ENCODE measurements at places on chromosomes 16 and 17.

DNA sequence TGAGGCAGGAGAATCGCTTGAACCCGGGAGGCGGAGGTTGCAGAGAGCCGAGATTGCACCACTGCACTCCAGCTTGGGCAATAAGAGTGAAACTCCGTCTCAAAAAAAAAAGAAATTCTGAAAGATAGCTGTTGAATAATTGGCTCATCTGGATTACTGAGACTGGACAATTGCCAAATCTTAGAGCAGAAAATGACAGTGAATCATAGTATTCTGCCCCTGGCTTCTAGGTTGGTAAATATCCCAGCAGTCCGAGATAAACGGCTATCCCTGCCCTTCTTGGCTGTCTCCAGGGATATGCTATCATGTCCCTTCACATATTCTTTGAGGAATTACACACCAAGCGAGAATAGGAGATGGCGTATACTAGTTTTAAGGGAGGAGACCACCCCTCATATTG lies 35.5 kb upstream of the METTL16 start:
- no peak for DNase-seq

DNA sequence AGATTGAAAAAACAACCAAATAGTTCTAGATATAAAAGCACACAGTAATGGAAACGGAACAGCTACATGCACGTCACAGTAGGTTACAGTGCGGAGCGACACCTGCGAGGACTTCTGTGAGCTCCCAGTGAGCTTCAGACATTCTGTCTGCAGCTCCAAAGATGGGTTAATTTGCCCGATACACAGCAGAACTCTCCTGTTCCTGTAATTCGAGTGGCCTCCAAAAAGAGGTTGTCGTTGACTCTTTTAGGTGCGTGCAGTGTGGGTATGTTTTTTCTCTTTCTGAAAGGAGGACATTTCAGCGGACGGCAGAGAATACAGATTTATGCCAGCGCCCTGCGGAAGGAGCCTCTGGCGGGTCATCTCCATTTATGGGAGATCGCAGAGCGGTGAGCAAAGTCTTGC lies 2.9 kb downstream of the OR1F1 start:
- no peak for DNase-seq

DNA sequence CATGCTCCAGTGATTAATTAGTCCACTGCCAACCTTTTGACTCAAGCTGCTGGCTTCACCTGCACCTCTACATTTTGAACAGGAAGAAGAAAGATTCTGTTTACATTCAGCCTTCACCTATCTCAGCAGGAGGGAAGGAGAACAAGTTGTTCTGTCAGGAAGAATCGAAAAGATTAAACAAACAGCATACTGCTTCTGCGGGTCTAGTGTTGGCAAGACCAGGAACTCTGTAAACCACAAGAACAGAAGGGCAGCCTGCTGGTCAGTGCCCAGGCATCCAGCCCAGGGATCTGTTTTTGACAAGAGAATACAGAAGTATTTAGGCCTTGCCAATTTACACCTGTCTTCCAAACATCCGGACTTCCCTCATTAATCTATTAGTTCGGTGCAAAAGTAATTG lies 189.7 kb downstream of the CHD9NB start:
- DNase-seq: no peak

DNA sequence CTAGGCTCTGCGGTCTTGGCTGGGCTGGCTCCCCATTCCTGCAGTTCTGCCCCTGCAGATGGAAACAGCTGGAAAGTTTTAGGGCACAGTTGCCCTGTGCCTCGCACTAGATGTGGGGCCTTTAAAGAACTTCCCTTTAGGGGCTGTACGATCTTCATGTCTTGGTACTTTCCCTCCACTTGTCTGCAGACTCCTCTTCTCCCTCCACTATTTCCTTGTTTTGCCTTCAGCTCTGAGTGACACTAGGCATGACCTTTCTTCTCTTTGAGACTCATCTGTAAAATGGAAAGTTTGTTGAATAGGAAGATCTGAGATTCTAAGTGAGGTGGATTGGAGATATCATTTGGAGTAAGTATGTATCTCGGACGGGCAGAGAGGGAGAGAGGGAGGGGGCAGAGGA lies 6.3 kb upstream of the TAC4 start:
- DNase-seq: no peak

DNA sequence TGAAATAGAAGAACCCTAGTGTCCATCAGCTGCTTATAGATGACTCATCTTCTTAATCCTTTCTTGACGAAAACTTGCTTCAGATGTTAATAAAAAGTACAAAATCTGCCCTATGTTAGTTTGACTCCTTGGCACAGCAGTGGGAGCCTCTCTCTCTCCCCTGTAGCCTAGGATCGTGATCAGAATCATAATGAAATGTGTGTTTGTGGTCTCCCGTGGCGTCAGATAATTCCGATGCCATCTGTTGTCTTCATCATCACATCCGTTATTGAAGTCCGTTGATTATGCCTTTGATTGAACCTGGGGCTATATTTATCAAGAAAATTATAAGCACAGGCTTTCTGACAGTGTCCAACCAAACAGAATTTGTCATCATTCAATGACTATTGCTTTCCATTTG lies 102.5 kb downstream of the BMERB1 start:
- no peak for DNase-seq

- DNase-seq: no peak
These were observed 17.6 kb upstream of the NKD1 start for GRCh38 chr16:50530277-50531236.

DNA sequence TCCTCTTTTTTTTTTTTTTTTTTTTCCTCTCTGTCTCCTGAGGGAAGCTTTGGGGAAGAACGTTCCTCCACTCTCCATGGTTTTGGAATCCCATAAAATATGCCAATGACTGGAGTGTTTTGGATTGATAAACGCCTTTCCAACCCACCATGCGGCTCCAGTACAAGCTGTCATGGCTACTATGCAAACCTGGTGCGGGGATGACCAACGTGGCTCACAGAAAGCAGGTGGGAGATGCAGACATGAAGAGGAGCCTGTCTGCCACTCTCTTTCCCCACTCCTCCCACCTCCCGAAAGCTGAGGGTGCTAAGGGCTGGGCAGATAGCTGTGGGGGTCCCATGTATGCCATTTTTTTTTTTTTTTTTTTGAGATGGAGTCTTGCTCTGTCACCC lies 69.9 kb upstream of the SEC14L1 start:
- DNase-seq: no peak

GRCh38 chr16:17370223-17370707 lies 100.5 kb downstream of the XYLT1 start:
- peak; percentile 24 for DNase-seq

GRCh38 chr17:15654886-15655561 lies 29.1 kb downstream of the TRIM16 start:
- no peak for DNase-seq

DNA sequence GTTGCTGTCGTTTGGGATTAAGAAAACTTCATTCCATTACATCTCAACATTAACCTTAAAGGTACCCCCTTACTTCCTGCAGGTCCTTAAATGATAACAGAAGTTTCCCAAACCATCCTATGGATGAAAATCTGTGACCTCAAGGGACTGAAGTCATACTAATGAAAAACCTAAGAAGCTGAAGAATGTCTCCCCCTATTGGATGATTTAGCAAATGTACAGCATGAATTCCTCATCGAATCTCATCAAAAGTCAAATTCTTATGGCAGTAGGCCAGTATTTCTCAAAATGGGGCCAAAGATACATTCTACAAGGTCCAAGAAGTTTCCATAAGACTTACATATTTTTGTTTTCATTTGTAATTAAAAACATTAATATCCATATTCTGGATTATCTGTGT lies 13.5 kb downstream of the SCO1 start:
- DNase-seq: peak; percentile 40

GRCh38 chr17:11324021-11324420 lies 83.0 kb downstream of the SHISA6 start:
- no peak for DNase-seq

GRCh38 chr16:81601601-81602255 lies 157.1 kb downstream of the CMIP start:
- peak; percentile 60 for DNase-seq

GRCh38 chr17:16906680-16907079 lies 65.2 kb downstream of the TNFRSF13B start:
- peak; percentile 32 for DNase-seq

DNA sequence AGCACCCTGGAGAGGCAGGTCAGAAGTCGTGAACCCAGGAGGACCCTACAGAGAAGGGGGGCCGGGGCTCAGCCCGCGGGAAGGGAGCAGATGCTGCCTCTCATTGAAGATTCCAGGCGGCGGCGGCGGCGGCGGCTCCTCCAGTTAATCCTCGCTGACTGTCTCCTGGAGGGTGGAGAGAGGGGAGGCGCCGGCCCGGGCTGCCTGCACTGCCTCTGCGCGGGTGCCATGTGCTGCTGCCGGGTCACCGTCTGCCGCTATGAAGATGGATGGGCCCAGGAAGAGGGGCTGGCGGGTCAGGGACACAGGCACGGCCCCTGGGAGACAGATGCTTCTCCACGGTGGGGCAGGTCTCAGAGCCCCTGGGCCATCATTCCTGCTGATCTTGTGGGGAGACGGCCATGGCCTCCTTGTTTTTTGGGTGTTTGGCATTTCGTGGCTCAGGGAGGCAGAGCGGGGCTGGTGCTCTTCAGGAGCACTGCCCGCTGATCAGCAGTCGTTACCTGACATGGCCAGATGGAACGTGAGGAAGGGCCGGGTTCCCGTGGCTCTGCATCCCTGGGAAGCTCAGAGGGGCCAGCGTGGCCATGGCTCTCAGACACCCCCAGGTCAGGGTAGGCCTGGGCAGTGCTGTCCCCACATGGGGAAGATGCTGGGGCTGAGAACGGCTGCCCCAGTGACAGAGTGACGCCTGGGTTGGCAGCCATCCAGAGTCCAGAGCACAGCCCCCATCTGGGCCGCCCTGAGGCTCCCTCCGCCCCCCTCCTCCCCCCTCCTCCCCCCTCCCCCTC lies 36.1 kb downstream of the GINS2 start:
- DNase-seq: peak; percentile 36

DNA sequence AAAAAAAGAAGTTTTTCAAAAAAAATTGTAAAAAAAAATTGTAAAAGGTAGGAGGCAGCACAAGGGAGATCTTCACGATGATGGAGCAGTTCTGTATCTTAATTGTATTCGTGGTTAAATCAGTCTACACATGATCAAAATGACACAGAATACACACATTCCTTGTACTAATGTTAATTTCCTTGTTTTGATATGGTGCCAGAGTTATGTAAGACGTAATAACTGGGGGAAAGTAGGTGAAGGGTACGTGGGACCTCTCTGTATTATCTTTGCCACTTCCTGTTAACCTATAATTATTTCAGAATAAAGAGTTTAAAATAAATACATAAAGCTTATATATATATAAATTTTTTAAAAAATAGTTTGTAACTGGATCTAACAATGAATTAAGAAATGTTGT lies 36.8 kb downstream of the HELZ start:
- DNase-seq: no peak

DNA sequence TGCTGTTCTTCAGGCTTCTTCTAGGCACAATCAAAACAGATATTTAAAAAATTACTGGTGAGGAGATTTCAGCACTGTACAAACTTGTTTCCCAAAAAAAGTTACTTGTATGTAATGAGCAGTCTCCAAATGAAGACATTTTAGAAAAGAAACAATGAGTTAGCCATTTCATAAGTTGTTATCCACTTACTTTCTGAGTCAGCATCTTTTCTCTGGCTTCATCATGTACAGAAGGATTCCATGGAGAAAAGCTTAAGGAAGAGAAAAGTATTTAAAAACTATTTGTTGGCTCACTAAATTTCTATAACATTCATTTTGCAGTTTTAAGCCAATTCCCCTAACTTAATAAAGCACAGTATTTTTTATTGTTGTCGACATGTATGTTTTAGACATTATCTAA lies 10.5 kb downstream of the AKTIP start:
- no peak for DNase-seq

- DNase-seq: no peak
These were observed 15.4 kb downstream of the KCNJ2 start for GRCh38 chr17:70184770-70185169.

DNA sequence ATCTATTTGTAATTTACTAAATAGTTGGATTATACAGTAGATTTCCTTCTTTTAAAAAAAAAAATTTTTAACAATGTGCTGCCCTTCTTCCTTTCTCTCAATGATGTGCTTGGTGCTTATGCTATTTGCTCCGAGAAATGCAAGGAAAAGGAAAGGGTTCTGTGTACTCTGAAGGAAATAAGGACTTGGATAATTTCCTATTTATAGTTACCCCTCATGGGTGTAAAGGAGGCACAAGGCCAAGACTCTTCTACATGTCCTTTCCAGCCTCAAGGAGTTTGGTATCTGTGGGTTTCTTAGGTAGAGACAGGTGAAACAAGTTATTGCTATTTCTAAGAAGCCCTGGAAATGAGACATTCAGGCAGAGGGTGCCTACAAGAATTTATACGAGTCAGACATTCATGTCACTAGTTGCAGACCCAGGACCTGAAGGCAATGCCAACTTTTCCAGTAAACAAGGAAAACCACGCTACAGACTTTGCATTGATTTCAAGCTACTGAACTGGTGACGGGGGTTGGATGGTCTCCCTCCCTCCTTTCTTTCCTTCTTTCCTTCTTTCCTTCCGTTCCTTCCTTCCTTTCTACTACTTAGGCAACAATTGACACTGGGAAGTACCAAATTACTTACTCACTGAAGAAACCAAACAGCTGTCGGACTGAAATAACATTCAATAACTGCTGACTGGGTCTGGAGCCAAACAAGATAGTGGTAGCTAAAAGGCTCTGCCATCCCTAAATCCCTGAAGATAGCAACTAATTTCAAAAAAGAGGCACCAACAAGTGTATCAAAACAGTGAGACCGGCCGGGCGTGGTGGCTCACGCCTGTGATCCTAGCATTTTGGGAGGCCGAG lies 33.8 kb upstream of the GHDC start:
- no peak for DNase-seq

DNA sequence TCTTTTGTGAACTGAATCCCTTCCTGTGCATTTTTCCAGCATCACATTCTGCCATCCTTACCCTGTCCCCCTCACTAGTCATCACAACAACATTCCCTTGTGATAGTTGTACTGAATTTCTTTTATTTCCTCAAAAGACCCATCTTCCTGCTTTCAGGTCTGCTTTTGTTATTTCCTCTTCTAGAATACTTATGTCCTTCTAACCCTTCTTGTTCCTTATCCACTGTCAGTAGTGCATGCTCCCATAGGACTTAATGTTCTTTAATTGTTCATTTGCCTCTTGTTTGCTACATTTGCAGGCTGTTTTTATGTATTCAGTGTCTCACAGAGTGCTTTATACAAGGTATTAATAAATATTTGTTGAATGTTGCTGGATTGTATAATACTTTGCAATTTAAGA lies 73.0 kb downstream of the BCAS3 start:
- DNase-seq: no peak

DNA sequence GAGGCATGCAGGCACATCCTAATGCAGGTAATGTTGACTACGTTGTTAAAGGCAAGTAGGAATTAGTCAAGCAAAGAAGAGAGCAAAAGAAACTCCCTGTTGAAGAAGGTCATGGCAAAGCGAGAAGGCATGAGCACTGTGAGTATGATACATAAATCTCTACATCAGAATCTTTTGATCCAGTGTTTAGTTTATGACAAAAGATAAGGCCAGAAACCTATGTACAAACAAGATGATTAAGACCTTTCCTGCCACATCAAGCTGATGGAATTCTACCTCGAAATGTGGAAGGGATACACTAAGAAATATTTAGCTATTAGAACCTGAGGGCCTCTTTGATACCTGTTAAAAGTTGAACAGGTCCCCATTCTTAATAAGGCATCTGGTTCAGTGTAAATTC lies 20.2 kb downstream of the SYCE1L start:
- DNase-seq: no peak

All from adipocyte (in vitro differentiated cells).